ENCODE measurements at places on chromosomes 16 and 17. TPM values are rescaled to one million over a fixed set of nuclear protein-coding genes. Genes with fewer than 3 reads are reported as not detected.

GRCh38 chr17:33457477-33457876, 164.4 kb upstream of the ASIC2 start:
- DNase-seq, result no peak

DNA sequence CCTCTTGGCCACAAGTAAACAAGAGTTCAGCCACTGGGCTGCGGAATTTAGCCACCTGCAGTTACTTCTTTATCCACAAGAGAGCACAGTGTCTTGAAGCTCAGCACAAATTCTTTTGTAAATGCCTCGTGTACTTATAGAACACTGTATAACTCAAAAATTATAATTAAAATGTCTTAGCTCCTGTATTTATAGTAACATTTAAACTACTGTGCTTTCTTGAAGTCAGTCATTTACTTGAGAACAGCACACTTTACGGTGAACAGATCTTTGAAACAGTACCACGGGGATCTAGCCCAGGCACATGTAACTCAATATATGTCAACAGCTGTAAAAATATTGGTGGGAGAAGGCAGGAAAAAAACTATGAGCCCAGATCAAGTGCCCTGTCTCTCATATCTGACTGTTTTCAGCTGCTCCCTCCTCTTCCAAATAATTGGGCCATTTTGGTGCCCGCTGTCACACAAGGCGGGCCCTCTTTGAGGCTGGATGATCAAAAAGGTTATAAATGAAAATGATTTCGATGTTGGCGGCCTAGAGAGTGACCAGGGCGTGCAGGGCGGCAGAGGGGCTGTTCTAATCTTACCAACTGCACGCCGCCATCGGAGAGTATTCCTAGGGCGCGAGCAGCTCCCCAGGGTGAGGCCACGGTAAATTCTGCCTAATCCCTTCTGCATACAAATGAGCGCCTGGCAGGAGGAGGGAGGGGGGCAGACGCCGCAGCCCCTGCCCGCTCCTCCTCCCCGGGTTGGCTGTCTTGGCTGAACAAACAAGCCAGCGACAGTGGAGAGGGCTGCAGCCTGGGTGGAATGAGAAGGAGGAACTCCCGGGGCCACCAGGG, 183.2 kb downstream of the C16orf78 start:
- peak; percentile 74 for DNase-seq

DNA sequence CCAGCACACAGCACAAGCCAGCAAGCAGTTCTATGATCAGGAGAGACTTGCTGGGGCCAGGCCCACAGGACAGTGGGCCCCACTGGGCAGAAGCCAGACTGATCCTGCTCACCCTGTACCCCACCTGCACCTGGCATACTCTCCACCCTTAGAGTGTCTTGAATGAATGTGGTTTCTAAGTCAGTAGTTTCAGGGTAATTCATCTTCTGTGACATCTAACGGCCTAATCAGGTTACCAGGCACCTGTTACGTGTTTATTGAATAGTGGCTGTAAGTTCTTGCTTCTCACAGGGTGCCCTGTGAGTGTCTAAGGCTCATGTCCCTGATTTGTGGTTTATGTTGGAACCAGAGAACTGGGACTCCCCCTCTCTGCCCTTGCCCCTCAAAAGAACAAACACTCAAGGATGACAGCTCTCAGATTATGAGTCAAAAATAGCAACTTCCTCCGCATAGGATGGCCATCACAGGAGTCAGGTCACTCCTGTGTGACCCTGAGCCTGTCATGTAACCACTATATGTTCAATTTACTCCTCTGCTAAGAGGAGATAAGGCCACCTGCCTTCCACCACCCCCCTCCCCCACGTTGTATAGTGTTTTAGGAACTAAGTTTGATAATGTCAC, 7.0 kb upstream of the OR2C1 start:
- DNase-seq, result no peak

DNA sequence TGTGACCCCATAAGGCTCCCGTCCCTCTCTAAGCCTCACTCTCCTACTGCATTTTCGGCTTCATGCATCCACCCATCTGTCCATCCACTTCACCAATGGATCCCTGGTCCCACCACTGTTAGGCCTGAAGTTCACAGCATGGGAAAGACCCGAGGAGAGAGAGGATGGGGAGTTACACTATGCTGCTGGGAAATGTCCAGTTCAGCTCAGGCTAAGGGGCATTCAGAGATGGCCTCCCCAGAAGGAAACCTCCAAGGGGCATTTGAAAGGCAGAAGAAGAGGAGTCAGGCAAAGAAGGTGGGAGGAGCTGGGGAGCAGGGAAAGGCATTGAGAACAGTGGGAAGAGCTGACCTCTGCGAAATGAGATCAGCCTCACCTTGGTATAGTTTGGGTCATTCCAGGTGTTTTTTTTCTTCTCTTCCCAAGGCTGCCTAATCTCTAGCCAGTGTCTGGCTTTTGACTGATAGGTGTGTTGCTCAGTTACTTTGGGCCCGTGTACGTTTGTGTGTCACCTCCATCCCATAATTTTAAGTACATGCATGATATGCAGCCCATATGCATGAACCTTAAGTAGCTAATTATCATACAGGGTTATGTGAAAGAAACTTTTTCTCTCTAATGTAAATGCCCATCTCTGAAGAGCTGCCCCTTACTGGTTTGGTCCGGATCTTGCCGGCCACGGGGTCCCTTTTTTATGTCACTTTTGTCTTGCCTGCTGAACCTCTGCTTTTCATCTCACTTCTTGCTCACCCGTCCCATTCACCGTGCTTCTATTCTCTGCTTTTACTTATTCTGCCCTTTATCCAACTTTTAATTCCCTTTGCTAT, 11.6 kb upstream of the DRC7 start:
- DNase-seq, result no peak

DNA sequence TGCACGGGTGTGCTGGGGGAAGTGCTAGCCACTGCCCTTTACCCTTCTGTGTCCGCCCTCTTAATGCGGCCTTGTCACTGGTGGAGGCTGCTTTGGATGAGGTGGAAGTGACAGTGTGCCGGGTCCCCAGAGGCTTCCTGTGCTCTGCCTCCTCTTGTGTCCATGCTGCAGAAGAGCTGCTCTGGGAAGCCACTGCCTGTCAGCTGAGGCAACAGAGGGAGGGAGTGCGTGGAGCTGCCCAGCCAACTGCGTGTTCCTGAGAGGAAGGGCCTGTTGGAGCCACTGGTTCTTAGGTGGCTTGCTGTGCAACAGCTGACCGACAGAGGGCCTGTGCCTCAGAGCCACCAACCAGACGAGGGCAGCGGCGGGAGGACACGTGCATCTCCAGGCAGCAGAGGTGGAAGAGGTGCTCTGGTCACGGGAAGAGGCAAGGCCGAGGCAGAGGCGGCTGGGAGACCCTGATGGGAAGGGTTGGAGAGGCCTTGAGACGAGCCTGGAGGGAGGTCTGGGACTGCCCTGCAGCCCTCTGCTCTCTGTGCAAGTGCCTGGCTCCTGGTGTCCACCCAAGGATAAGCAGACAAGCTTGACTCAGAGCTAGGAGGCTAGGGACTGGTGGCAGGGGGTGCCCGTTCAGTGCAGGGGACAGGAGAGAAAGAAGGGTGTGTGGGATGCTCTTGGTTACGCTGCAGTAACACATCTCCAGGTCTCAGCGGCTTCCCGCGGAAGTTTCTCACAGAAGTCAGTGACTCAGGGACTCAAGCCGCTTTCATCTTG, 25.4 kb downstream of the B9D1 start:
- no peak for DNase-seq

DNA sequence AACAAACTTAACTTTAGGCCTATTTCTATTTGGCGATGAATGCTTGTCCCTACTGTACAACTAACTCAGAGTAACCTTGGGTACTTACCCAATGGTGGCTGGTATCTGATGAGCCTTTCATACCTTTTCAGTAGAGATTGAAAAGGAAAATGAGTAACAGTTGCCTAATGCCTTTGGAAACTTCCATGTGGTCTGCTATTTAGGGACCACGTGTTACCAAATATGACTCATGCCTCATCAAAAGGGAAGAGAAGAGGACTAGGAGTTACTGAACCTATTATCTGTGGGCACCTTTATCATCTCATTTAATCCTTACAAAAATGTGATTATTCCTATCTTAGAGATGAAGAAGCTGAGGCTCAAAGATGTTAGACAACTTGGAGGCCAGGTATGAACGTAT, 8.1 kb downstream of the MYOCD start:
- DNase-seq, result no peak

DNA sequence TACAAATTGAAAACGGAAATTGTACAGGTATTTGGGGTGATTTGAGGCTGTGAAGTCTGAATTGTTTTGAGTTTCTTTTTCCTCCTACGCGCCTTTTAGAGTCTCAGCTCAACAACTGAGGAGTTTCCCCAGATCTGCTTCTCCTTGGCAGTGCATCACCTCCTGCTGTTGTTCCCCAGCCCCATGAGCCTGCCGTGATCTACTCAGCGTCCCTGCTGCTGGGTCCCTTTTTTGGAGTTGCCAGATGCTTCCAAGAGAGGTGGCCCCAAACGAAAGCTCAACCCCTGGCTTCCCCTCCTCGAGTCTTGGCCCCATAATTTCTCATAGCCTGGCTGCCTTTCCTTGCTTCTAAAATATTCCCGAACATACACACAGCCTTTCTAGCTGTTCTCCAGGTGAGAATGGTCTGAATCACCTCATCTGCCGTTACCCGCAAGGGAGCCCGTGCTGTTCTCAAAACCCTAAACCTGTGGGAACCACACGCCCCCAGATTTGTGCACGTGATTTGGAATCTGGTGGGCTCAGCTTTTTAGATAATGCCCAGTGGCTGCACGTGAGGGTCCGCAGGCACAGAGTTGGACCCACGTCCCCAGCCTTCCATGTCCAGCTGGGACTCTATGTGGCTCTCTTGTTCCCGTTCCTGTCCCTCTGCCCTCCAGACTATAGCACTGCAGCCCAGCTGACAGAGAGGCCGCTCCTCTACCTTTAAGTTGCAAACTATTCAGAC, 179.1 kb upstream of the CHMP6 start:
- DNase-seq, result no peak

- DNase-seq, result peak; percentile 95
Measured at GRCh38 chr17:63685041-63685440, 14.9 kb downstream of the LIMD2 start.

DNA sequence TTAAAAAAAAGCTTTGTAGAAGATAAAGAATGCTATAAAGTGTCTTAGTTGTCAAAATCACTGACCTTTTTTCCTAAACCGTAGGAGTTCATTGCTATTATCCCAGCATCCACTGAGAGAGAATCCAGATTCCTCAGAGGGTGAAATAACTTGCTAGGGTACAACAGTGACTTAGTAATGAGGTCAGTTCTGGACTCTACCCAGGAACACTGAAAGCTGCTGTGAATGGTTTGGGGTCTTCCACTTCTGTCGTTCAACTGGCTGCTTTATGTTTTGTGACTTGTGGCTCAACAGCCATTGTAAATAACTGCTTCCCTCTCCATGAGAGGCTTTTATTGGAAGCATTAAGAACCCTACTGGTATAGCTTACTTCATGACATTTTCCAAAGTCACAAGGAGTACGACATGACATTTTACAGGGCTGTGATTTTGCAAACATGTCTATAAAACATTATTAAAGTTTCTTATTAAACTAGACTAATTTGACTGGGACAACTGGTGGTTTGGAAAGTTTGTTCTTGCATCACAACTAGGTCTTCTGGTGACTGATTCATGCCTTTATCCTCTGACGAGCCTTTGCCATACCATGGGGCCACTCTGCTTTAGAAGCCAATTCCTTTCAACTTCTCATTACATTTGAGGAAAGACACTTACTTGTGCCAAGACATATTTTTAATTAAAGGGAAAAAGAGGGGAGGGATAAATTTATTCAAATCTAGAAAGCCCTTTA, 92.2 kb upstream of the CDH11 start:
- no peak for DNase-seq

DNA sequence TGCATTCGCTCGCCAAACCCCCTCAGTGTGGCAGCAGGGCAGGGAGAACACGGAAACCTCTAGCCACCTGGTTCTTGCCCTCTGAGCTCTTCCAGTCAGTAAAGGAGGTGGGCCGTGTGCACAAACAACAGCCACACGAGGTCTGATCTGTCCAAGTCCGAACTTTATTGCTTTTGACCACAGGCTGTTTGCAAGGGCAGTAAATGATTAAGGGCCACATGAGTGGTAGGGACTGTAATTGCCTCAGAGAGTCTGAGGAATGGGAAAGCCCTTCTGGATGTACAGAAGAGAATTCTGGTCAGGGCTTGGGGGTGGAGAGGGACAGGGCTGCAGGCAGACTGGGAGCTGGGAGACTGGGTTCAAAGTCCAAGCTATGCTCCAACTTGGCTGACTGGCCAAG, 75.7 kb upstream of the LHX1 start:
- no peak for DNase-seq

DNA sequence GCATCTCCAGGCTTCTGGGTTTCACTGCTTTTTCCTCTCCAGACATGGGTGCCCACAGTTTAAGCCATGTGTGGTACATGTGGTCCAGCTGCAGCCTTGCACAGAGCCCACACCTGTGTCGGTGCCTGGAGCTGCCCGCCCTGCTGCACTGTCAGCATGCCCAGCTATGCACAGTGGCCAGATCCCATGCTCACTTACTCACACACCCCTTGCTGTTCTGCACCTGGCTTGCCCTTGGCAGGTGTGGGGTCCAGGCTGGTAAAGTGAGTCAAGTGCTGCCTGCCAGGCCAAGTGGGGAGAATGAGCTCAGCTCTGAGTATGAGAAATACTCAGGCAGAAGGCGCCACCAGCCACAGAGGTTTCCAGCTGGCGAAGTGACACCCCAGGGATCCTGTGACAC, 739.9 kb downstream of the CDH11 start:
- no peak for DNase-seq

GRCh38 chr17:43456661-43457361, 27.0 kb upstream of the DHX8 start:
- DNase-seq, result peak; percentile 79

GRCh38 chr16:63749276-63749675, 1372.6 kb downstream of the CDH11 start:
- DNase-seq, result no peak

DNA sequence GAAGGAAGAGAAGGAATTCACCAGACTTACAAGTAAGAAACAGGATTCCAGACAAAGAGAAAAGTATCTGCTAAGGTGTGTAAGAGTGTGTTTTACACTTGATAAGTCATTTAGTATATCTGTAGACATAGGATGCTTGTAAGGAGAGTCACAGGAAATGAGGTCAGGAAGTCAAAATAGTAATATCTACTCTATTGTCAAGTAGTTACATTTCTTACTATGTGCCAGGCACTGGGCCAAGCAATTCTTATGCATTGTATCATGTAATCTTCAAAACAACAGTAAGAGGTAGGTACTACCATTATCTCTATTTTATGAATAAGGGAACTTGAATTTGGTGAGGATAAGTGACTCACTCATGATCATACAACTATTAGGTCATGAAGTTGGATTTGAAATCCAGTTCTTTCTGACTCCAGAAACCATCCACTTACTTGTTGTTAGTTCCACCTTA, 129.1 kb downstream of the SNX11 start:
- DNase-seq, result no peak

Gene WFDC1
- polyA plus RNA-seq, result 4.8 TPM

Gene CDC6
- polyA plus RNA-seq, result 23.2 TPM

Gene HOXB4
- polyA plus RNA-seq, result 30.3 TPM

Gene FBXO39
- not detected for polyA plus RNA-seq

Gene SULT1A2
- 2.1 TPM for polyA plus RNA-seq

Data from brain (organoid and tissue), 16 donors.